ENCODE measurements at places on chromosomes 13 and 19.

- no peak for DNase-seq
Observed at GRCh38 chr13:100506600-100507422, 81.8 kb downstream of the GGACT start.

- no peak for DNase-seq
Observed at GRCh38 chr13:92460479-92460878, 766.1 kb upstream of the GPC6 start.

- DNase-seq, result no peak
Observed at GRCh38 chr13:33073338-33073737, 57.1 kb downstream of the KL start.

- DNase-seq, result peak; percentile 92
Observed at GRCh38 chr19:43562698-43563241, 12.6 kb downstream of the XRCC1 start.

DNA sequence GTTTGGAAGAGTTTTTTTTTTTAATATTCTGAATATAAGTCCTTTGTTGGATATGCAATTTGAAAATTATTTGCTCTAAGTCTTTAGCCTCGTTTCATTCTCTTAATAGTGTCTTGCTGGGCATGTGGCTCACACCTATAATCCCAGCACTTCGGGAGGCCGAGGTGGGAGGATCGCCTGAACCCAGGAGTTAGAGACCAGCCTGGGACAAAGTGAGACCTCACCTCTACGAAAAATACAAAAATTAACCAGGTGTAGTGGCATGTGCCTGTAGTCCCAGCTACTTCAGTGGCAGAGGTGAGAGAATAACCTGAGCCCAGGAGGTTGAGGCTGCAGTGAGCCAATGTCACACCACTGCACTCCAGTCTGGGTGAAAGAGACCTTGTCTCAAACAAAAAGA, 87.3 kb upstream of the UBAC2 start:
- no peak for DNase-seq

DNA sequence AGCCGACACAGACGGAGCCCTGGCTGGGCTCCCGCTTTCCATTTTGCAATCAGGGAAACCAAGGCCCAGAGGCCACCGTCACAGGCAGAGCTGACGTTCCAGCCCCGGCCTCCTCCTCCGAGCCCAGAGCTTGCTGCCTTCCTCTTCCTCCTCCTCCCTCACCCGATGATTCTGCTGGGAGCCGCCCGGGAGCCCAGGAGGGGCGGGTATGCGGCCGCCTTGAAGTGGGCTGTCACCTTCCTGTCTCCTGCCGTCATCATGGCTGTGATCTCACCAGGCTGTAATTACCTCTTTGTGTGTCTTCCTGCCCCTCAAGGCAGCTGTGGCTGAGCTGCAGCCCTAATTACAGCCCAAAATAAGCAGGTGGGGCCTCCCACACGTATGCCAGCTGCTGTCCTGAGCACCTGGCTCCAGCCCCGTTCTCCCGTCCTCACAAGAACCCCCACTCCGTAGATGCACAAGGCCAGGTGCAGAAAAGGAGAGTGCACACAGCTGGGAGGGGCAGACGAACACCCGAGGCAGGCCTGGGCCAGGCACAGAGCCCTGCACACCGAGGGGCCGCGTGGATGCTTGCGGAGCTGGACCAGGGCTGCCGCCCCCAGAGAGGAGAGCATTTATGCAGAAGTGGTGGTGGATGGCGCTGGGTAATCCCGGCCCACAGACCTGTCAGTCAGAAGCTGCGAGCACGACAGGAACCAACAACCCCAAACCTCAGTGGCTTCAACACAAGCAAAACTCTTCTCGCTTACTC, 4.0 kb downstream of the TPGS1 start:
- peak; percentile 60 for DNase-seq

GRCh38 chr13:49733181-49733951, 42.1 kb upstream of the EBPL start:
- DNase-seq, result no peak

GRCh38 chr19:50239921-50240590, 36.6 kb downstream of the MYH14 start:
- DNase-seq, result no peak

GRCh38 chr13:63299866-63300394, 1884.3 kb upstream of the PCDH20 start:
- no peak for DNase-seq

GRCh38 chr19:917323-918151, at the start of gene KISS1R:
KISS1R (plus strand) TSS chr19:917333; CDS start chr19:917503, 170 bp downstream.
- no peak for DNase-seq

DNA sequence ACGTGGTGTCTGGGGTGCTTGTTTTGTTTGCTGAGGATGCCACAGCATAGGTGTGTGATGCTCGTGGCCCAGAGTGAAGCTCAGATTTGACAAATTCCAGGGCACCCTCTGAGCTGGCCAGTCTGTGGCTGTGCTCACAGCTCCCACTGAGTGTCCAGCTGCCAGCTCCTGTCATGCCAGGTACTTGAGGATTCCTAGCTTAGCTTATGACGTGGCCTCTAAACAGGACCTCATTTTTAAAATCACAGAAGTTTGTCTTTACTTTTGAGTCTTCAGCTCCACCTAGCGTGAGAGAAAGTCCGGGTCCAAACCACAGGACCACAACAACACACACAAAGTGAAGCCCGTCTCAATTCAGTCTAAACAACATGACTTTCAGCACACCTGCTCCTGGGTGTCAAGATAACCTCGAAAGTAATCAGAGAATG, 117.3 kb downstream of the RAB20 start:
- no peak for DNase-seq
